ENCODE measurements at places on chromosomes 12 and 14.

GRCh38 chr14:88554457-88555286 is at the start of gene PTPN21:
TSS of gene PTPN21 (minus strand) at chr14:88555007. CDS start at chr14:88550417, 4,590 bp downstream.
- DNase-seq = no peak

- no peak for DNase-seq
These were observed 106.0 kb upstream of the CCDC196 start for GRCh38 chr14:66380143-66380542.

GRCh38 chr12:70486588-70486987 is 120.5 kb downstream of the KCNMB4 start:
- DNase-seq = no peak

DNA sequence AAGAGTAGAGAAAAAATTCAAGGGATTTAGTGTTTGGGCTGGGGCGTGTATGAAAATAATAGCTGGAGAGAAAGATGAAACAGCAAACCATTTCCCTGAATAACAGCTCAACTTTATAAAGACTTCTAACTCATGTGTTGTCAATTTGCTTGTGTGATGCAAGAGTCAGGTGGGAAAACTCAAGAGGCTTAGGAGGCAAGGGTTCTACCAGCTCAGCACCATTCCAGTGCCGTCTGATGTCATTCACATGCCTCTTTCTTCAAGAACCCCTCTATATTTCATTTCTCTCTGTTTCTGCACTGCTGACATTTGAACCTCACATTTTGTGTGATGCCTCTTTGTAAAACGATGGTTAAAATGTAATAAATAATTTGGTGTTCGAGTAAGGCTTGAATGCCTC is 192.2 kb downstream of the PRKD1 start:
- DNase-seq = no peak

DNA sequence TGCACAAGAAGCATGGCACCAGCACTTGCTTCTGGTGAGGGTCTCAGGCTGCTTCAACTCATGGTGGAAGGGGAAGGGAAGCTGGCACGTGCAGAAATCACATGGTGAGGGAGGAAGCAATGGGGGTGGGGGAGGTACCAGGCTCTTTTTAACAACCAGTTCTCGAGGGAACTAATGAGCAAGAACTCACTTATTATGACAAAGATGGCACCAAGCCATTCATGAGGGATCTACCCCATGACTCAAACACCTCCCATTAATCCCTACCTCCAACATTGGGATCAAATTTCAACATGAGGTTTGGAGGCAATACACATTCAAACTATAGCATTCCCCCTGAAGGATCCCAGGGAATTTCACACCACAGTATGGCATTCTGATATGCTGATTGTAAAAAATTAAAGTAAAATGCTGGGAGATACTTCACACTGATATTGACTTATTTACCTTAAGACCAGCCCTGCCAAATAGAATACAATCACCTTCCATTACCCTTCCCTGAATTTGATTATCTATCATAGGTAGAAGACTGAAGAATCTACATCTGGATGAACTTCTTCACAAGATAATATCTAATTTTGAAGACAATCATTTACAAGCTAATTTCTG is 201.7 kb upstream of the PLXNC1 start:
- DNase-seq = no peak

- DNase-seq = no peak
These were observed 675 bp downstream of the NEDD8 start for GRCh38 chr14:24231263-24232120.

DNA sequence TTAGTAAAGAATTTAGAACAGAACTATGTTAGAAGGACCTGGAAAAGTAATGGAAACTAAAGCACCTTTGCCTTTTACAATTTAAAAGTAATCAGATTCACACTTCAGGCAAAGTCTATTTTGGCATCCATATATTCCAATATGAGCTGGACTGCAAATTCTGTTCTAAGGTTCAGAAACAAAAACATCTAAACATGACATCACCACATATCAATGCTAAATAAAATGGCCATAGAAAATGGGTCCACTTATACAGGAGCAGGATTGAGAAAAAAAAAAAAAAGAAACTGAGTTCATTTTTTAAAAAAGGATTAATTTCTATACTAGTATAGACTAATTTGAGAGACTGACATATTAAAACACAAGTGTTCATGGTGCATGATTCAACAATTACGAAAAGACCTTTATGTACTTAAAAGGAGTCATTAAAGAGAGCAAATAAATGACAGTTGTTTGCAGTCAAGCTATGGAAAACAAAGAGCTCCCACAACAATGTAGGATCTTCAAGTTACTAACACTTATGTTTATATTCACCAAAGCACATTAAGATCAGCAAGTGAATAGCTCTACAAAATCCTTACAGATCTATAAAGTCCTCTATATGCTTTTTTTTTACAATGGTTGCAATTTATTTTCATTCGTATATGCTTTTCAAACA is 45.7 kb downstream of the DICER1 start:
- no peak for DNase-seq

DNA sequence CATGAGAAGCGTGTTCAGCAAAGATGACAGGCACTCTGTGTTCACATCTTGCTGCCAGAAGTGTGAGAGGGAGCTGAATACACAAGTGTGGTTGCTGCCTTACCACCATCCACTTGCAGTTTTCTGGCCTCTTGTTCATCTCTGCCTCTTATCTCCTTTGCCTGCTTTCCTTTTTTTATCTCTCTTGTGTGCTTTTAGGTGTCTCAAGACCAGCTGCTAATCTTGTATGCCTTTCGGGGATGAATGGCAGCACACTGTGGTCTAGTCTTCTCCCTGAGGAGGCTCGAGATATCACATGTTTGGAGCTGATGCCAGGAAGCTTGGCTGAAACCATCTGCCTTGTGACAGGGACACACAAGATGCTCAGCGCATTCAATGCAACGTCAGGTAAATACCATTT is 17.2 kb downstream of the FAM234B start:
- DNase-seq = no peak

DNA sequence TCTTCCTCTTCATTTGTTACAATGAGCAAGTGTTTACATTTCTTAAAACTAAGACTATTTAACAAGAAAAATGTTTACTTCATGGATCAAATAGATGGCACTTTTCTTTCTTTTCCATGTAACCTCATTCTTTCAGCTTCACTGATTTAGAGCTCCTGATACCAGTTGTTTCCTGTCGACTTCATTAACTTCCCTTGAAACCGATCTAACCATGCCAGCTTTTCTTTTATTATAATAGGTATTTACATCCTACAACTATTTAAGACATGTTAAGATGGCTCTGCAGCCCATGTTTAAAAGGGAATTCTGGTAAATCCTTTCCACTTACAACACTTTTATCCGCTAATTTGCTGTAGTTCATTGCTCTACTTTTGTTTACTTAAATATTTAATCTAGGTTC is 107.3 kb upstream of the DCN start:
- no peak for DNase-seq

DNA sequence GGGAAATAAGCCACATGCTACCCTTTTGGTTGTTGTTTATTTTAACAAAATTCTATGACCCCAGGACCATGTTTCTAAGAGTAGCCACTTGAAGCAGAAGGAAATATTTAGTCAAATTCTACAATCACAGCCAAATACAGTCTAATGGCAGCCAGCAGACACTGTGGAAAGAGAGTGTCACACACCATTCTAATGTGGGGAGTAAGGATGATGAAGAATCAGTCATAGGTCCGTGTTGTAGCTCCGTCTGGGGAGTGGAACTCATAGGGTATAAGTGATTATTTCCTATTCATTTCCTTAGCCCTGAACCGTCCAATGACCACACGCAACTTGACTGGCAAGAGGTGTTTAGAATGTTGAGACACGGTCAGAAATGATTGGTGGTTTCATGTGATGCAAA is 461.2 kb downstream of the DPF3 start:
- DNase-seq = no peak

GRCh38 chr12:111993292-111994150 is 19.4 kb downstream of the TMEM116 start:
- DNase-seq = no peak

GRCh38 chr14:73896521-73896920 is 9.9 kb downstream of the ZNF410 start:
- DNase-seq = no peak

- DNase-seq = no peak
These were observed 387.8 kb downstream of the SOX5 start for GRCh38 chr12:23561364-23562345.

GRCh38 chr14:32597771-32598170 is 268.7 kb downstream of the AKAP6 start:
- no peak for DNase-seq

GRCh38 chr14:95273001-95273978 is 46.4 kb downstream of the CLMN start:
- DNase-seq = no peak

GRCh38 chr12:104577581-104577981 is 120.8 kb downstream of the CHST11 start:
- no peak for DNase-seq

DNA sequence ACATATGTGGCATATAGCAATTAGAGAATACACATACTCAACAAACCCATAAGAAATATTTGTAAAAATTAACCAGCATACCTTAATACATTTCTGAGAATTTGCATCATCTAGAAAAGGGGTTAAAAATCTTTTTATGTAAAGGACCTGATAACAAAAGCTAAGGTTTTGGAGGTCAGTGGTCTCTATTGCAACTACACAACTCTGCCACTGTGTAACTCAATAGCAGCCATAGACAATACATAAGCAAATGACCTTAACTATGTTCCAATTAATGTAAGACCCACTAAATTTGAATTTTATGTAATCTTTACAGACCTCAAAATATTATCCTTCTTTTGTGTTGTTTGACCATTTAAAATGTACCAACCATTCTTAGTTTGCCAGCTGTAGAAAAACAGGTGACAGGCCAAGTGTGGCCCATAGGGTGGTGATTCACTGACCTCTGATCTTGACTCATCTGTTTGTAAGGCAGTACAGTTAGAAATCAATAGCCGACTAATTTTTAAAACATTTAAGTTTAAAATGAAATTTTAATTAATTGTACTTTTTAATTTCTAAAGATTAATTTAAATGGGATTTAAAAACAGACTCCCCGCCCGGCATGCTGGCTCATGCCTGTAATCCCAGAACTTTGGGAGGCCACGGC is 7.4 kb upstream of the EPS8 start:
- no peak for DNase-seq

- no peak for DNase-seq
These were observed 5.2 kb downstream of the RAB15 start for GRCh38 chr14:64966976-64967375.

DNA sequence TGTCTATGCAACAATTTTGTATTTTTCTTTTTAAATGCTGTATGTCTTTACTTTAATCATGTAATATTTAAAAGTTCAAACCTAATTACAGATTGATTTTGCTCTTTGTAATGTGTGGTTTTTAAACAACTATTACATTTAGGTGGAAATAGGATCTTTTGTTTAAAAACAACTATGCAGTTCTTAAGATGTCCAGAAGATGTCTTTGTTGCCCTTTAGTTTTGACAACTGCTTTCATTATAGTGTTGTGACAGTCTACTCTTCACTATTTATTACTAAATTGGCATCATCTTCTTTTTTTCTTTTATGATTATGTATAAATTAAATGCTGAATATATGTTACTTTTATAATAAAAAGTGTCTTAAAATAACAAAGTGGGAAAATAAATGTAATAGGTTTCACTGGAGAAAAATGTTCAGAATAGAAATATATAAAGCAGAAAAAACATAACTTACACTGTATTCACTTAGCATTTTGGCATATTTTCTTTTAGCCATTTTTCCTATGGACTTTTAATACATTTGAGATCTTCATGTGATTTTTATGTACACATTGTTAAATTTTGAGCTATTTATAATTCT is 27.1 kb upstream of the PCNX4 start:
- no peak for DNase-seq

DNA sequence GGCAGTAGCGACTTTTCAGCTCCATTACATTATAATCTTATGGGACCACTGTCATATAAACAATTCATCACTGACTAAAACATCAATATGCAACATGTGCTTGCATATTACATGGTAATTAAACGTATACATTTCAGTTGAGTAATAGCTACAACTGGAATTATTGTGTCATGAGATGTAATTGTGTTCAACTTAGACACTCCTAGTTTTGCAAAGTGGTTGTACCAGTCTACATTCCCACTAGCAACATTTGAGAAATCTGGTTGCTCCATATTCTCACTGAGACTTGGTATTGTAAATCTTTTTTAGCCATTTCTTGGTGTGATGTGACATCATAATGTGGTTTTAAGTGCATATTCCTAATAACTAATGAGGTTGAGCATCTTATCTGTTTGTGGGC is 90.0 kb downstream of the CAPZA3 start:
- no peak for DNase-seq

DNA sequence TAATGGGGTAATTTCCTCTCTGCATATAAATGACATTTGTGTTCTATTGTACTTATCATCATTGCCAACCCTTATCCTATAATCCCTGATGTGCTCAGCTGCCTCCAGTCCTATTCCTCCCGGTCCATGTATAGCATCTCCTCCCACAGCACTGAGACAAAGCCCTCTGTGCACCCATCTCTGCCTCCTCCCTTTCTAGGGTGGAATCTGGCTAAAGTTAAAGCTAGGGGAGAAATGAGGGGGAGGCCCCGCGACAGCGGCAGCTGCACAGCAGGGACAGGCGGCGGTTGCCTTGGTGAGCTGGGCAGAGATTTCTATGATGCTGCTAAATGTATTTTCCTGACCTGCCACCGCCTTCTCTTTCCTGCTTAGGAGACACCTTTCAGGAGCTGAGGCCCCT is 12.8 kb upstream of the ZDHHC22 start:
- no peak for DNase-seq

DNA sequence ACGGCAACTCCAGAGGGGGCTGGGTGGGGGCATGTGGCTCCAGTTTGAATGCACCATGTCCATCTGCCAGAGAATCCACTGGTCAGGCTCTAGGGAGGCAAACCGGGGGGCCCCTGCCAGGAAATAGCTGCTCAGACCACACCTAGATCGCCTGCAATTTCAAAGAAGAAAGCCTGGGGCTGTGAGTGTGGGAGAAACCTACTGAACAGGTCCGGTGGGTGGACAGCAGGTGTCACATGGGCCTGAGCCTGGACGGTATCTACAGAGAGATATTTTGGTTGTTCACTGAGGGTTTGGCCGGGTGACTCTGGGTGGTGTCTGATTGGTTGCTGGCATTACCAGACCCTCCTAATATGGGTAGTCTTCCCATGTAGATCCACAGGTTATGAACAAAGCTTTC is 32.0 kb downstream of the DAO start:
- DNase-seq = no peak

- no peak for DNase-seq
These were observed 71.9 kb downstream of the DYRK2 start for GRCh38 chr12:67720351-67720856.

DNA sequence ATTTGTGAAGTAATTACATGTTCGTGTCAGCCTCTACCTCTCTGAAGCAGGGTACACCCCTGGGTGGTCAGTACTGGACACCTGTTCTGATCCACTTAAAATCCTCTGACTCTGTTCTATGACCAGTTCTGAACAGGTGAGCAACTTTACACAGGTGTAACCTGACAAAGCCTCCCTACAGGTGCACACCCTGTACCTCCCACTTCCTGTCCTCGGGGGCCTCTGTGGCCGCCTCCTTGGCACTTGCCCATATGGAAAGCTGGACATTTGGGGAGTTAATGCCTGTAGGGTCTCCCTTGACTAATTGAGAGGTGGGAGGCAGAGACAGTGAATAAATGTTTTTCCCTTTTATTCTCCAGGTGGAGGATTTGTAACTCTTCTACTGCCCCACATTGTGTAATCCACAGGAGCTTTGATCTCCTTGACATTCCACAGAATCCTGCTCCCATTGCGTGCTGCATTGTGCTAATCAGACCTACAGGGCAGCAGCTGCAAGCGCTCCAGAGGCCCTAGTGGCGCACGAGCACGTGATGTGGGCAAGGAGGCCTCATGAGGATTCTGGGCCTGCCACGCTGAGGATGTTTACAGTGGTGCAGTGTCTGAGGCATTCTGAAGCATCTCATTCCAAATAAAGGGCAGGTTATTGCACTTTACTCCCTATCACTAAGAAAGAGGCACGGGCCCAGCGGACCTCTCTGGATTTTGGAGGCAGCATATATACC is 45.8 kb upstream of the BATF start:
- DNase-seq = no peak
